ENCODE measurements at places on chromosomes 16 and 17.

GRCh38 chr17:31740611-31741082 is 118.4 kb downstream of the COPRS start:
- no peak for DNase-seq

DNA sequence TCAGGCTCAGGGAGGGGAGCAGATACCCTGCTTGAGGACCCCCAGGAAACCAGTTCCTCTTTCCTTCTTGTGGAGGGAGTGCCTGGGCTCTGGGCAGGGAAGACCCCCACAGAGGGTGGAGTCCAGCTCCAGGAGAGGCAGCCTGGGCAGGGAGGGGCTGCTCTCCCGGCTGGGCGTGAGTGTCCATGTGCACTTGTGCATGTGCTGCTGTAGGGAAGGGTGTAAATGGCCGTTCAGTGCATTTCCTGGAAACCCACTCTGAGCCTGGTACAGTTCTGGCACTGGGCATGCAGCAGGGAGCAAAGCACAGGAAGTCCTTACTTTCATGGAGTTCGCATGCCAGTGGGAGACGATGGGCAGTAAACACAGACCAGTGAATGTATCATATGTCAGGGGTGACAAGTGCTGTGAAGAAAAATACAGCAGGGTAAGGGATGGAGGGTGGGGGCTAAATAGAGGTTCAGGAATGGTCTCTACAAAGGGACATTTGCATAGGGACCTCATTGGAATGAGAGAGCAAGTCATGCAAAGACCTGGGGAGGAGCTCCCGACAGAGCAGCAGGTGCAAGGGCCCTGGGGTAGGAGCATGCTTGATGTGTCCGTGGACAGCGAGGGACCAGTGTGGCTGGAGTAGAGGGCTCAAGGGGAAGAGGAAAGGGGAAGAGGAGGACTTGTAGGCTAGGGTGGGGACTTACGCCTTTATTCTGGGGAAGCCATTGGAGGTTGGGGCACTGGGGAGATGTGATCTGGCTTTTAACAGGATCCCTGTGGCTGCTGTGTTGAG is 5.5 kb downstream of the STARD3 start:
- DNase-seq: no peak

DNA sequence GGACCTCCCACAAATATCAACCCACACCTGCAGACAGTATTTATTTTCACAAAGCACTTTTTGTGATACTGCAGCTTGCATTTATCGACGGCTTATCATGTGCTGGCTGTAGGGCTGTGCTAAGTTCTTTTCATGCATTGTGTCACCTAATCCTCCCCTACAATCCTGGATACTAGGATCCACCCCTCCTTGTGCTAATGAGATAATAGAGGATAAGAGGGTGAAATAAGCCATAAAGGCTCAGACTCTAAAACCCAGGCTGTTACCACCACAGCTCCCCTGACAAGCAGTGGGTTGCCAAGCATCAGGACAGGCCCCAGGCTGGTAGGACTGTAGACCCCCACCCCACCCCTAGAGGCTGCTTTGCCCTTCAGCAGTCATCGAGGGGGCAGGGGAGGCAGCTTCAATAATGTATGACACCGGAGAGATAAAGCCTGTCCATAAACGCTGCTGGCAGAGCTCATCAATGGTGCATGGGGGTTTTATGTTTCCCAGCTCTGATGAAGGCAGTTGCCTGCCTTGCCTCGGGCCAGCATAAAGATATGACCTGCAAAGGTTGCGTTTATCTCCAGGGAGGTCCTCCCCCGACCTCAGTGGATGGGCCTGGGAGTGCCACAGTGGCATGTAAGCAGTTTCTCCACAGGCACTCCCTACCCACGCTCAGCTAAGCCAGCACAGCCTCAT is 73.9 kb upstream of the C16orf82 start:
- no peak for DNase-seq

DNA sequence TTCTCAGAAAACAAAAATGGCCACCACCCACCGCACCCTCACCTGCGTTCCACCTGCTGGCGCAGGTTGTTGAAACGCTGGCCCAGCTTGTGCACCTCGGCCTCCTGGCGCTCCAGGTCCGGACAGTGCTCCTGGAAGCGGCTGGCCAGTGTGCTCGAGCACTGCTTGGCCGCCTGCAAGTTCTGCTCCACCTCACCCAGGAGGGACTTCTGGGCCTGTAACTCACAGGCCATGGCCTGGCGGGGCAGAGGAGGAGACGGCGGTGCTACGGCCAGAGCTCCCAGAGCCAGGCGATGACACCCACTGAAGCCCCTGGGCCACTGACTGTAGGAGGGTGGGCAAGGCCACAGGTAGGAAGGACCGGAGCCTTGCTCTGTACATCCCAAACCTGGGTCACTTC is 43.4 kb downstream of the UBN1 start:
- no peak for DNase-seq

GRCh38 chr17:13864521-13864920 is 204.8 kb upstream of the COX10 start:
- no peak for DNase-seq

GRCh38 chr17:15954222-15954621 is 9.3 kb downstream of the ADORA2B start:
- no peak for DNase-seq

GRCh38 chr17:59534583-59534982 is 30.8 kb upstream of the DHX40 start:
- no peak for DNase-seq

DNA sequence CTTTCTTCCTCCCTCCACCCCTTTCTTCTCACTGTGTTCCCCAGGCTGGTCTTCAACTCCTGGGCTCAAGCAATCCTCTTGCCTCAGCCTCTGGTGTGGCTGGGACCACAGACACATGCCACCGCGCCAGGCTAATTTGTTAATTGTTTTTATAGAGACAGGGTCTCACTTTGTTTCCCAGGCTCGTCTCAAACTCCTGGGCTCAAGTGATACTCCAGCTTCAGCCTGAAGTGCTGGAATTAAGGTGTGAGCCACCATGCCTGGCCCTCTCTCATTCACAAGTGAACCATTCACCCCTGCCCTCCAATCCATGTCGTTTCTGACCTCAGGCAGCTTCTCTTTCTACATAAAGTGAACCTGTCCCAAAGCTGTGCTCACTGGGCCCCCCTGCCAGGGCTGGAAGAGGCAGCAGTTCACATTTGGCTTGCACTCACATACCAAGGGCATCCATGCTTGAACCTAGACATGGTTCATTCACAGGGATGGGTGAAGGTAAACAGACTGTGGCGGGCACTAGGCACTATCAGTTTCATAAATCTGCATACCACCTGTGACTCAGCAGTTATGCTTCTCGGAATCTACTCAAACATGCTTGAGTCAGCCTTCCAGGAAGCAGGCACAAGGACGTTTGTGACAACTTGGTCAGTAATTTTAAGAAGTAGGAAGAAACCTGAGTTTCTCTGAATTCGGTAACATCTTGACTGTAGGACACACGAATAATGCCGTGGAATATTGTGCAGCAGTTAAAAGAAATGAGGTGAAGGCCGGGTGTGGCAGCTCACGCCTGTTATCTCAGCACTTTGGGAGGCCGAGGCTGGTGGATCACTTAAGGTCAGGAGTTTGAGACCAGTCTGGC is 6.0 kb upstream of the RNF213 start:
- DNase-seq: no peak

DNA sequence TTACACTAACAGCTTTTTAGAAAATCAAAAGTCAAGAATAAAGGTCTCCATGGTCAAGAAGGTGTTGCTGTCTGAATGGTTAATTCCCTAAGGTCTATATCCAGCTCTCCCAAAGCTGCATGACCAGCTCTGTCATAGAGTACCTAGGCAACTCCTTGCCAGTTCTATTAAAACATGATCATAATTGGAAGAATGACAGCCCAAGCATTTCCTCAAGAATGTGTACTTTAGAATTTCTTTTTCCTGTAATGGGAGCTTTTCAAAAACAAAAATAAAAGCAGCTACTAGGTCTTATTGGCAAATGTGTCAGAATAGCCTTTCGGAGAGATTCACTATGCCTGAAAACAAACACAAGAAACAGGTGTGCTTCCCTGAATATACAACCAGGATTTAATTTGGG is 7.9 kb downstream of the SPOP start:
- DNase-seq: no peak

DNA sequence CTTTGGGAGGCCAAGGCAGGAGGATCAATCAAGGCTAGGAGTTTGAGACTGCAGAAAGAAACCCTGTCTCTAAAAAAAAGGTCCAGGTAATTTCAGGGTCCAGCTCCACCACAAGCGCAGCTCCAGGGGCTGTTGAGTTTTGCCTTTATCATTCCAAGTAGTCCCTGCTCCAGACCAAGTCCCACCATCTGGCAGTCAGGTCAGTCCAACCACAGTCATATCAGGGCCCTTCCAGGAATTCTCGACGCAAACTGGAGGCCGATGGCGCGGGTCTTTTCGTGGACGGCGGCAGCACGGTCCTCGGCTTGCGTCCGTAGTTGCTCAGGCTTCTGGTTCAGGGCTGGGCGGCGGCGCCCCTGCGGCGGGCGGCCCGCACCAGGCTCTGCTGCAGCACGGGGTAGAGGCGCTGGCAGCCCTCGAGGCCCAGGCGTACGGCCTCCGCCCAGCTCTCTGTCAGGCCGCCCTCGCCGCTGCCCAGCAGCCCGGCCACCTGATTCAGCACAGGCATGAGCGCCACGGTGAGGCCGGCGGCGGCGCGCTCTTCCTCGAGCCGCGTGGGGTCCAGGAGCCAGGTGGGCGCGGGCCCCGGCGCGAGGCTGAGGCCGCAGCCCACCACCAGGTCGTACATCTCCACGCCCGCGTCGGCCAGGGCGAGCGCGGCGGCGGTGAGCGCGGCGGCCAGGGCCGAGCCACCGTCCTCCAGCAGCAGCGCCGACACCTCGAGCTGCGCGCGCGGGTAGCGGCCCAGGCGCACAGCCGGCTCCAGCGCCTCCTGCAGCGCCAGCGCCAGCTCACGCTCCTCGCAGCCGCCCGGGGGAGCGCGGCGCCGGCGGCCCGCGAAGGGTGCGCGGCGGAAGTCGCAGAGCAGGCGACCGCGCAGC is 752 bp downstream of the EXOSC6 start:
- DNase-seq: no peak

DNA sequence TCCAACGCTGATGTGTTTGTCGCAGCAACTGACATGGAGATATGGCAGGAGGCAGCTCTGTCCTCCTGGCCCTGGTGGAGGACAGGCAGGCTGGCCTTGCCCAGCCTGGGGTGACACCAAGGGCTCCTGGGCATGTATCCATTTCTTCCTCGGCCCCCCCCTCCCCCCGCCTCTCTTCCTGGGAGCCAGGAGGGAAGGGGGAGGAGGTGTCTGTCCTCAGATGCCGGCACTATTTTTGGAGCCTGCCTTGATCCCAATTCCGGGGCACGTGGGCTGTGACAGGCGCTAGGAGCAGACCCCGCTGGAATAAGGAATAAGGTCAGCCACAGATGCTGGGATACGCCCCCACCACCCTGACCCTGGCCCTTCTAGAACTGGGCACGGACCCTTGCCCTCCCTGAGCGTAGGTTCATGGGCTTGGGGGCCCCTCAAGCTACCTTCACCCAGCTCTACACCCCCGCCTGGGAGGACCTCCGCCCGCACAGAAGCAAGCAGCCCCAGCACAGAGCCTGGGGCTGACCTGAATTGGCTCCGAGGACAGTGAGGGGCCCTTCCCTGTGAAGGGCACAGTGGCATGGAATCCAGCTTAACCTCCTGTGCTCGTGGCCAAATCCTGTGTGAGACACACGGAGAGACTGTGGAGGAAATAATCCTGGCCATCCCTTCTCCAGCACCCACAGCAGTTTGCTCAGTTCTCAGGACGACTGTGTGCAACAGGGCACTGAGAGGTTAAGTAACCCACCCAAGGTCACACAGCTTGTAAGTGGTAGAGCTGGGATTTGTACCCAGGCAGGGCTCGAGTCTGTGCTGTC is 24.1 kb downstream of the SEC14L5 start:
- no peak for DNase-seq

GRCh38 chr17:4796552-4796920 is 572 bp downstream of the PSMB6 start:
- DNase-seq: no peak

DNA sequence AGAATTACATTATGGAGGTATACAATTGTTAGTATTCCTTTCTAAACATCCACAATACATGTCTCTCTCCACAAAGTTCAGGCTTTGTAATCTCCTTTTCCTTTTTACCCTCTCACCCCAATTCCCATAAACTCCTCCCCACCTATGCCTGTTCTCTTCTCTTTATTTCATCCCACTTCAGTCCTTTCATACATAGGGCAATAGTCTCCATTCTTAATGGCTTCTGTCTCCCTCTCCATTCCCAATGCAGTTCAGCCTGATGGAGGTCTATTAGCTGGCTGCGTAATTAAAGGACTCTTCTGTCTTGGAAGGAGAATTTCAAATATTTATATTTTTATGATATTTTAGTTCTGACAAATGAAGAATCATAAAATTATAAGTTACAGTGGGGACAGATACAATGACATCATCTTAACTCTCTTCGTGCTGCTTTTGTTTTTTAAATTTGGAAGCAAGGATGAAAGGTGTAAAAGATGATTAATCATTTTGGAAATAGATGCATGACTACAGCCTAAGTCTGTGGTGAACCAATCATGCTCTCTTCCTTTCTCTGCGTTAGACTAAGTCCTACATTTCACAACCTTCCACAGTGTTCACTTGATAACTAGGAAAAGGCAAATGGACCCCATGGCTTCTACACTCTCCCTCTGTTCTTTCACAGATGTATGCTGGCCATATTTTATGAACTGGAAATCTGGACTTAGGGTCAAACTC is 11.2 kb upstream of the FAM20A start:
- no peak for DNase-seq

DNA sequence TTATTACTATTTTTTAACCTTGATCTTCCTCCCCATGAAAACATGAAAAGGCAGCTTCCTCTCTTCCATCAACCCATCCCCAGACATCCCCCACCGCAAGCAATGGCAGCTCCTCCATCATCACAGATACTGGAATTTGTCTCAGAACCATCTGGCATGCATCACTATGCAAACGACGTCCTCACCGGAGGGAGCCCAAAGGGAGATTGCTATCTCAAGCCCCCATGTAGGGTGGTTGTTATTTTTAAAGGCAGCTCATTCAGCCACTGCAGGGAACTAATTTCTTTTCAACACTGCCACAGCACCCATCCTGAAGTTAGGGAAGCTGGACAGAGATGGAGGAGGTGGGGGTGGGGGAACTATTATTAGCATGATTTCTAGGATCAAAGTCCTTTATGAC is 222.5 kb downstream of the FOXL1 start:
- DNase-seq: no peak

GRCh38 chr17:29682987-29683386 is 60.3 kb upstream of the CORO6 start:
- DNase-seq: no peak

- no peak for DNase-seq
Observed at GRCh38 chr16:89136931-89137330, 34.6 kb upstream of the CDH15 start.

GRCh38 chr16:67917852-67918236 is 13.8 kb downstream of the CTRL start:
- DNase-seq: peak; percentile 32
